ENCODE measurements at places on chromosomes 3 and 15.

DNA sequence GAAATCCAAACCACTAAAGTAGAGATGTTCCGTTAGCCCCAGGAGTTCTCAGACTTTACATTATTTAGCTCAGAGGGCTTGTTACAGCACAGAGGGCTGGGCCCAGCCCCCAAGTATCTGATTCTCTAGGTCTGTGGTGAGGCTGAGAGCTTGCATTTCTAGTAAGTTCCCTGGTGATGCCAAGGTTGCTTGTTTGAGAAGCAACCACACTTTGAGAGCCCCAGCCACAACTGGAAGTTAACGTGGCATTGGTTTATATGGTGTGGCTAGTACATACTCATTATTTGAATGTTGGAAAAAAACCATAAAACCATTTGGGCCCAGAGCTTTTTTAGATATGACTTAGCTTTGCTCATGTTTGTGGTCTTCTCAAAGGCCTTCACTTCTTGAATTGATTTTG, 35.9 kb downstream of the PRR23E start:
- no peak for DNase-seq

DNA sequence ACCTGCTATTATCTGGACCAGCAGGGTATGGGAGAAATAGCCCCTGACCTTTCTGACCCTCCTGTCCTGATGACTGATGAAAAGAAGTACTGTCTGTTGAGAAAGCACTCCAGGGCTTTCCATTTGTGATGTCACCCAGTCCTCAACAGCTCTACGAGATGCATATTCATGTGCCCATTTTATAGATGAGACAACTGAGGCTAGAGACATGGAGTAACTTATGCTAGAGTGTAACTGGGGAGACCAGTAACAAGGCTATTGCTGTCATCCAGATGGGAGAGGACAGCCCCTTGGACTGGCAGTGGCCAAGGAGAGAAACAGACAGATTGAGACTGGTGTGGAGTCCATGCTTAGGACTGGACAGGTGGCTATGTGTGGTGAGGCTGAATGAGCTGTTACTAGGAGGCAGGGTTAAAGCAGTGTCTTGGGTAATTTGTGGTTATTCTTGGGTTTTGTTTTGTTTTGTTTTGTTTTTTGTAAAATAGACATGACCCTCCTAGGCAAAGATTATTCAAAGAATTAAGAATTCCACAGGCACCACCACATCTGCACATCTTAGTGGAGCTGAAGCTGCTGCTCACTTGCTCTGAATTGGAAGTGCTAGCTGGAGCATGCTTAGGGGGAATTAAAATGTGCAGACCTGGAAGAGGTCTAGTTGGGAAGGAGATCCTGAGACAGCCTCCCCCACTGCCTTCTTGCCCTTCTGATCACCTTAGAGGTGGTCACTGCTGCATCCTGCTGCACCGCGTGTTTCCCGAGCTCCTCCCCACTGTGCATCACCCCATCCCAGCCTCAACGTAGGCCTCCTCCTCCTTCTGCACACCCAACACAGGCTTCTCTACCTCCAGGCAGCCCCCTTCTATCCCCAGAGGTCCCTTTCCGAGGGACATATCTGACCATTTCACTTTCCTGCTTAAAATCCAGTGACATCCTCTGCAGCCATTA, 8.4 kb downstream of the HRH1 start:
- no peak for DNase-seq

DNA sequence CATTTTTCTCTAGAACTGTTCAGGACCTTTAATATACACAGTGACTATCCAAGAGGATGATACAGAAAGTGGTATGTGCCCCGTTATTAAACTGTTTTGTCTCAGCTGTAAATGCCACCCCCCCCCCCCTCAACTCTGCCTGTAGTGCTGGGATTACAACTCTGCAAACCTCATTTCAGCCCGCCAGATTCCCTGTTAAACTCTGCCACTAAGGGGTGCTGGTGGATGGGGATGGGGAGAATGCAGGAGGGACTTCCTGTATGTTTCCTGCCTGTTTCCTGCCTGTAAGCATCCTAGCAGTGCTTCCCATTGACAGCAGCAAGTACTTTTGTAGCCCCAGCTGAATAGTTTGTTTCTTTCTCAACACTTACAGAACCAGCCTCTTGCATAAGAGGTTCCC, 301.7 kb upstream of the RORA start:
- DNase-seq: no peak

GRCh38 chr3:185508335-185508991, 9.6 kb upstream of the TMEM41A start:
- DNase-seq: no peak

GRCh38 chr3:177362626-177363025, 165.3 kb upstream of the TBL1XR1 start:
- DNase-seq: no peak

- DNase-seq: no peak
Measured at GRCh38 chr3:8500319-8500988, 1.2 kb upstream of the LMCD1 start.
